ENCODE measurements at places on chromosomes 11 and 22.

DNA sequence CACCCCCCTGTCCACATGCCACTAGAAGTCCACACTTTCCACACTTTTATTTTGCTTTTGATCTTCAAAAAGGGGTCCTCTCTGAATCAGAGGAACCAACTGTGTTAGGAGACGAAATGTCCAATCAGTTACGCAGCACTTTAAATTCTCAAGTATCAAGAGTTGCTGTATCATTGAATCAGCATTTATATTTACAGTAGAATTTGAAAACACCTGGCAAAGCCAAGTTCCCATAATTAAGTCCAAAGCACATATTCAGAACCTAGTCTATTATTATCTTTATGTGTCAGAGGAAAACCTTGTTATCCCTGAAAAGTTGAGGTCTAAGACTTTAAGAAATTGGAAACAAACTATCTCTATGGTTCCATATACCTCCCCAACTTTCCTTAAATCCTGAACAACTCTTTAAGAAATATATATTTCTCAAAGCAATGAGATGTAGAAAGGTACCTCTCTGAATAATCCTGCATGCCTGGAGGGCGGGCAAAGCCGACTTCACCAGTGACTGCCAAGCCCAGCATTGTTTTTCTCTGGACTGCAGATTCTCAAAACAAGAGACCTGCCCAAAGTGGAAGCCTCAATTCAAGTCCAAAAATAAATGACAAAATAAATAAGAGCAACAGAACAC is 75.9 kb upstream of the ARFGAP3 start:
- DNase-seq: no peak

DNA sequence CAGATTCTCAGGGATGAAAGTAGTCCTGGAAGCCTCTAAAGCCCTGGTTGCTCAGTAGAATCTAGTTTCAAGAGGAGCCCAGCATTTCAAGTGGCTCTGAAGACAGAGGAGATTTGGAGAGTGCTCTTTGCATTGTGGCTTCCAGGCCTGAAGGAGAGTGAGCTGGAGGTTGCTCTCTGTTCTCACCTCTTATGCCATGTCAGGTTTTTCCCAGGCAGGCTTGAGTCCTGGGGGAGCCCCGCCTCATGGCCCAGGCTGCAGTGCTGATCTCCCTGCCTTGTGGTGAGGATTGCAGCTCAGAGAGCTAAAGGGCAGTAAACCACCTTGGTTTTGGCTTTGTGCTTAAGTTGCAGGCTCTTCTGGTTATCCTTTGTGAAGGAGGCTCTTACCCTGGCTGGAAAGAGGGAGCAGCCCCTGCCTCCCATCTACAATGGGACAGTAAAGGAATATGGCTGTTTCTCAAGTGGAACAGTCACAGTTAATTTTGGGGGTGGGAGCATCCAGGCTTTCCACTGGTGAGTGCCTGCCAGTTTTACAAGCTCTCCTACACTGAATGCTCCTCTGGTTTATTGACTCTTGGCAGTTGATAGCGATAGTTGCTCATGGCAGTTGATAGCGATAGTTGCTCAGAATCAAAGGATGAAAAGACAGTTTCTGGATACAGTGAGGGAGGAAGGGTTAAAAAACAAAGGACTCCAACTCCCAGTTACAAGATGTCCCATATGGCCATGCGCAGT is 32.6 kb downstream of the RCOR2 start:
- no peak for DNase-seq

DNA sequence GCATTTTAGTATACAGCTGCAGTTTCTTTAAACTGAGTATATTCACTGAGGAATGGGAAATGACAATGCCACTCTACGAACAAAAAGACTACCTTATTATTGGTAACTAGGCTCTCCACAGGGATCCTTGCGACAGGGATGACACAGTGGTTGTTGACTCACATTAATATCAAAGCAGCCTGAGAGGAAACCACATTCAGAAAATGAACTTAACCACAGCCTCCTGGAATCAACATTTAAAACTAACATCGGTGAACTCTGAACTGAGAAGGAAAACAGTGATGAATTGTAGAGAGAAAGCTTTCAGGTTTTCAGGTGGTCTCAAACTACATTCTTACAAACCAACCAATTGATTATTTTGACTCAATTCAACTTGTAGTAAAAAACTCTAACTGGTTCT is 90.3 kb upstream of the MTMR2 start:
- DNase-seq: peak; percentile 34

DNA sequence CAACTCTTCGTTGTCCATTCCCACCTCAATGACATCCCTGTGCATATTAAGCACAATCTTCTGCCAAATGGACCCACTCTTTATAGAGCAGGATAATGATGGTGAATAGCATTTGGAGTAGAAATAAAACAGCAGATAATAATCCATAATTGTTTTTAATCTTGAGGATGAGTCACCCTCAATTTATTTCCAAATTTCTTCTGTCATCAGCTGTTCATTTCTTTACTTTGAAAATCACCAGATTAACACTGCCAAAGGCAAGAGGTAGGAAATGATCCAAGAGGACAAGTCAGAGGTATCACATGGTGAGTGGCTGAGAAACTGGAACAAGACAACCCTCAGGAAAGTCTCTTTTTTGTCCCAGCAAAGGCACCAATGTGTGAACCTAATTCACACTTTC is 7.3 kb upstream of the AMBRA1 start:
- DNase-seq: no peak

DNA sequence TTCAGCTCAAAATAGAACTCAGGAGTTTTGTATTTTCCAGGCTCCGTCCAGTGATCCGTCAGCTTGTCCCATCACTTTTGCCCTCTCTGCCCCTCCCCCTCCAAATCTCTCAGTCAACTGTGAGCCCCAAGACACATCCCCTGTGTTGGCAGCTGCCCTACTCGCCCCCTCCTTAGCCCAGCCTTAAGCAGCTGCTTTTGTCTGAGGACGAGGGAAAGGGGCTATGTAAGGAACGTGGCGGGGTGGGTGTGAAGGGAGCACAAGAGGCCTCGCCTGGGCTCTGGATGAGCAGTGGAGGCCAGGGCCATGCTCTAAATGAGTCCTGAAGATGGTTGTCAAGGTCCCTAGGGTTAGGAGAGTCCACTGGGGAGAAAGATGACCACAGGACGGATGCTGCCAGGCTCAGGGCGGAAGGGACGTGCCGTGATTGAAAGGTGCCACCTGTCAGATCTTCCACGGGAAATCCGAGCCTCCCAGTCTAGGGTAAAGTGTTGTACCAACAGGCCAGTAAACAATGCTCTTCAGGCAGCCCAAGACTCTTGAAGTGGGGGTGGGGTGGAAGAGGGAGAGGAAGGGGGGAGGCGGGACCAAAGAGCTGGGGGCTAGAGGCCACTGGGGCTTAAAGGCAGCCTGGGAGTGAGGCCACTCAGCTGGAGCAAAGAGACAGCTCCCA is at the start of gene SMTNL1:
SMTNL1 (plus strand) TSS at position 649 of the 673 bp plus-strand sequence. CDS start 5,048 bp downstream, outside the sequence.
- no peak for DNase-seq

DNA sequence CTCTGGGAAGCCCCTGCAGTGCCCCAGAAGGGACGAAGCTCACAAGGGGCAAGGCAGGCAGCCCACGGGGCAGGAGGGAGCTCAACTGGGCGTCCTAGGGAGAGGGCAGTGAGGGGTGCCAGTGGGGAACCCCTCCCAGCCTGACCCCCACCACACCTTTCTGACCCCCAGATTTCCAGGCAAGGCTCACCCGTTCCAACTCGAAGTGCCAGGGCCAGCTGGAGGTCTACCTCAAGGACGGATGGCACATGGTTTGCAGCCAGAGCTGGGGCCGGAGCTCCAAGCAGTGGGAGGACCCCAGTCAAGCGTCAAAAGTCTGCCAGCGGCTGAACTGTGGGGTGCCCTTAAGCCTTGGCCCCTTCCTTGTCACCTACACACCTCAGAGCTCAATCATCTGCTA is 15.7 kb downstream of the CD5 start:
- DNase-seq: no peak

DNA sequence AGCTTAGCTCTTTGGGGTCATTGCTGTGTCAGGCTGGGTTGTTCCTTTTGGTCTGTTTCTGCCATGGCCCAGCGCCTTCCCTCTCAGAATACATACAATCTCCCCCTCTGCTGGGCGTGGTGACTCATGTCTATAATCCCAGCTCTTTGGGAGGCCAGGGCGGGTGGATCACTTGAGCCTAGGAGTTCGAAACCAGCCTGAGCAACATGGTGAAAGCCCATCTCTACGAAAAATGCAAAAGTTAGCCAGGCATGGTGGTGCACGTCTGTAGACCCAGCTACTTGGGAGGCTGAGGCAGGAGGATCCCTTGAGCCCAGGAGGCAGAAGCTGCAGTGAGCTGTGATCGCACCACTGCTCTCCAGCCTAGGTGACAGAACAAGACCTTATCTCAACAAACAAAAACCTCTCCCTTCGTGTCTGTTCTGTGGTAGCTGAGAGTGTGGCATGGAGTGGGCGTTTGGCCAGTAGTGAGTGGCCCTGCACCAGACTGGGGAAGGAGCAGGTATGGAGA is 46.7 kb upstream of the RAB1B start:
- DNase-seq: no peak

GRCh38 chr11:103940551-103940950 is 95.9 kb upstream of the DDI1 start:
- no peak for DNase-seq

DNA sequence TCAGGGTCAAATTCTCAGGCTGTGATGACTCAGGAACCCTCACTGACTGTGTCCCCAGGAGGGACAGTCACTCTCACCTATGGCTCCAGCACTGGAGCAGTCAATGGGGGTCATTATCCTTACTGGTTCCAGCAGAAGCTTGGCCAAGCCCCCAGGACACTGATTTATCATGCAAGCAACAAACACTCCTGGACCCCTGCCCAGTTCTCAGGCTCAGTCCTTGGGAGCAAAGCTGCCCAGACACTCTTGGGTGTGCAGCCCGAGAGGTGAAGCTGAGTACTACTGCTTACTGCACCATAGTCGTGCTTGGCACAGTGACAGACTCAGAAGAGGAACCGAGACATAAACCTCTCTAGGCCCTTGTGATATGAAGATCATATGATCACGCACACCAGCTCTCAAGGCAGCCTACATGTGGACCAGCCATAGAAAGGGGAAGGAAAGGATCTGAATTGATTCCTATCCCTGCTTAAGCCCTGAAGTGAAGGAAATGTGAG is 58.2 kb downstream of the ZNF280B start:
- DNase-seq: no peak

DNA sequence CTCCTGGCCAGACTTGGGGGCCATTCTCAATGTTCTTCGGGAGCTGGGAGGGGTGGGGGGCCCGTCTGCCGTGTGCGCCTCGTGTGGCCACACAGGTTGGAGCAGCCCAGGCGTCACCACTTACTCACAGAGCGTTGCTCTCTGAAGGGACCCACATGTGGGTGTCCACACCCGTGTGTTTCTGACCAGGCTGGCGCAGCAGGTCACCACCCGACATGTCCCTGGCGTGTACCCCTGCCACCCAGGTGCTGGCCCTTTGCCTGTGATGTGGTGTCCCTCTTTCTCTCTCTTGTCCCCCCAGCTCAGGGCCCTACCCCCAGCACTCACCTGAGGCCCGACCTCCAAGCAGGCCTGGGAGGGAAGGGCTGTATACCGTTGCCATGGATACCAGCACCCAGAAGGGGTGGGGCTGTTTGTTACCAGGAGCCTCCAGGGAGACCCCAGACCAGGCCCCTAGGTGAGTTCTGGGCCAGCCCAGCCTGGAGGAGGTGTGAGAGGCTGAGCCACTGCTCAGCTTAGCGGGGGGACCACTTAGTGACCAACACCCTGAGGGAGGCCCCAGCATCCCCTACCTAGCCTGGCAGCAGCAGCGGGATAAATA is 1.4 kb downstream of the LMNTD2 start:
- DNase-seq: peak; percentile 4

- no peak for DNase-seq
Observed at GRCh38 chr11:65911682-65912568, 6.9 kb downstream of the C11orf68 start.

- no peak for DNase-seq
Observed at GRCh38 chr11:75326439-75326810, 25.0 kb downstream of the ARRB1 start.

DNA sequence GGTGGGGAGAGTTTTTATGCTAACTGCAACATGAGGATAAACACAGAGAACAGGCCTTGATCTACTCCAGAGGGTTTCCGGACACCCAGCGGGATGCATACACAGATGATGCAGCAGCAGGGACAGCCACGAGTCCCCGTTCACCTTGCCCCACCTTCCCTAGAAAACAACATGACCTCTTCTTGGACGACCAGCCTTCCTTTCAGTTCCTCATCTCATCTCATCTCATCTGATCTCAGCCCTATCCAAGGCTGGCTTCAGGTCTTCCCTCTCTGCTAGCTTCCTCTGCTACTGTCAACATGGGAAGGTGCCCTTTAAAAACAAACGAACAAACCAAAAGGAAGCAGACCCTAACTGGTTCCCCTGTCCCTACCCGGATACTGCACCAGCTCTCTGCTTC is 1356.2 kb downstream of the TBC1D22A start:
- no peak for DNase-seq

DNA sequence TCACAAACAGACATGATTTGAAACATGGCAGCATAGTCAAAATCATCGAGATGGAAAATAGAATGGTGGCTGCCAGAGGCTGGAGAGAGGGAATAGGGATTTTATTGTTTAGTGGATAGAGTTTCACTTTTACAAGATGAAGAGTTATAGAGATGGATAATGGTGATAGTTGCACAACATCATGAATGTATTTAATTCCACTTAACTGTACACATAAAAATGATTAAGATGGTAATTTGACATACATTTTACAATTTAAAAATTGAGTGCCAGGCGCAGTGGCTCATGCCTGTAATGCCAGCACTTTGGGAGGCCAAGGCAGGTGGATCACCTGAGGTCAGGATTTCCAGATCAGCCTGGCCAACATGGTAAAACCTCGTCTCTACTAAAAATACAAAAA is 21.2 kb downstream of the TTC28 start:
- no peak for DNase-seq

- no peak for DNase-seq
Observed at GRCh38 chr11:65559951-65560537, 1.9 kb upstream of the LTBP3 start.

DNA sequence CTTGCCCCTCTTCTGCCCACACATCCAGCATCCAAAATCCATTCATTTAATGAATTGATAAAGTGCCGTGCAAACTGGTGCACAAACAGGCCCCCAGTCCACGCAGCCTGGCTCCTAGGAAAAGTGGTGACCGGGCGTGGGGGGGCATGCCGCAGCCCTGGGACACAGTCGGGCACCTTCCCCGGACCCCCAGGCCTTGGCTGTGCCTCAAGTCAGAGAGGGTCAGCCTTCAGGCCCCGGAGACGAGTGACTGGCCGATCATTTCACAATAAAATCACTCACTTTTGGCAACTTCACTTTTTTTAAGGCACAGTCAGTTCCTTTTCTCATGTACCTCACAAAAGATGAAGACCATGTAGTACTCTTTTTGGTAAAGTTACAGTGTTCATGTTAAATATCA is 8.0 kb downstream of the CDPF1 start:
- DNase-seq: no peak

Measured in activated T-cell treated with anti-CD3 and anti-CD28 coated beads, Interleukin-2, amount 50 U/mL, for 4 hours (primary cell).